ENCODE measurements at places on chromosomes 2 and 18.

- DNase-seq: no peak
These were observed 181.9 kb downstream of the TGIF1 start for GRCh38 chr18:3631887-3632286.

- no peak for DNase-seq
These were observed 537.5 kb downstream of the MBD2 start for GRCh38 chr18:53686965-53687364.

GRCh38 chr2:169012812-169013627, 18.1 kb downstream of the ABCB11 start:
- DNase-seq: no peak

- DNase-seq: peak; percentile 61
These were observed 1.6 kb downstream of the SETBP1 start for GRCh38 chr18:44682201-44682870.

DNA sequence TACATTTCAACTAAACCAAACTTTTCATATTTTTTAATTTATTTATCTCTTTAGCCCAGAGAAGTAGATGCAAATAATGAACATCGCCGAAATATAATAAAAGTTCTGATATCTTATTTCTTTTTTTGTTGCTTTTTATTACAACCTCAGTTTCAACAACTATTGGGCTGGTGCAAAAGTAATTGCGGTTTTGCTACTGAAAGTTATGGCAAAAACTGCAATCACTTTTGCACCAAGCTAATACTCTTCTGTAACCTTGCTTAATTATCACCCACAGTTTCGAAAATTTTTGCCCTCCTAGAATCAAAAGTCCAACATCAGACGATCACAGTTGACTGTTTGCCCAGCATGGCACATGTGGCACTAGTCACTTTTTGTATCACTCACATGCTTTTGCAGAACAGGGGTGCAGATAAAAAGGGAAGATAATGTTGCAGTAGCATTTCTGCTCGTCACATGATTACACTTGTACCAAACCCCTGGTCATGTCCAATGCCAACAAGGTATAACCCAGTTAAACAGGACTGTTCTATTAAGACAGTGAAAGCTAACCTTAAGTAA, 242.4 kb upstream of the GALNT5 start:
- DNase-seq: no peak

GRCh38 chr18:31207391-31207790, 44.7 kb upstream of the DSC1 start:
- DNase-seq: no peak

- peak; percentile 87 for DNase-seq
These were observed 34.1 kb upstream of the RMDN2 start for GRCh38 chr2:37890893-37891495.

DNA sequence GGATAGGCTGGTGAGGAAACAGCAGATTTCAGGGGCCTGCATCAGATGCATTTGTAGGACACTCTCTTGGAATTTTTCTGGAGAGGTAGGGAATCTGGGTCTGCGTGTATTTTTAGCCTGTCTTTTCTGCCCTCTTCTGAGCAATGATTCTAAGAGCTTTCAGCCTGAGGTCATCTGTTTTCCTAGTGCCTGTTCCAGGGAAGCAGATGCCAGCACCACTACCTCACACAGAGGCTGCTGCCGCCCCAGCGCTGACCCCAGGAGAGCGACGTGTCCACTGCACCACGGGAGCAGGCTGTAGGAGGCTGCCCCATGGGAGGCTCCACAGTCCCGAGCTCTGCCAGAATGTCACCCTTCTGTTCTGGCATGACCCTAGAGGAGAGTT, 316.5 kb downstream of the CYP26B1 start:
- no peak for DNase-seq

GRCh38 chr2:240429872-240430491, 5.5 kb upstream of the GPC1 start:
- DNase-seq: no peak

GRCh38 chr2:1862608-1863280, 118.4 kb upstream of the PXDN start:
- no peak for DNase-seq
